HFFc6 (cell line): ENCODE measurements at places on chromosomes 3 and 15. TPM values are rescaled to one million over a fixed set of nuclear protein-coding genes. Genes with fewer than 3 reads are reported as not detected.

DNA sequence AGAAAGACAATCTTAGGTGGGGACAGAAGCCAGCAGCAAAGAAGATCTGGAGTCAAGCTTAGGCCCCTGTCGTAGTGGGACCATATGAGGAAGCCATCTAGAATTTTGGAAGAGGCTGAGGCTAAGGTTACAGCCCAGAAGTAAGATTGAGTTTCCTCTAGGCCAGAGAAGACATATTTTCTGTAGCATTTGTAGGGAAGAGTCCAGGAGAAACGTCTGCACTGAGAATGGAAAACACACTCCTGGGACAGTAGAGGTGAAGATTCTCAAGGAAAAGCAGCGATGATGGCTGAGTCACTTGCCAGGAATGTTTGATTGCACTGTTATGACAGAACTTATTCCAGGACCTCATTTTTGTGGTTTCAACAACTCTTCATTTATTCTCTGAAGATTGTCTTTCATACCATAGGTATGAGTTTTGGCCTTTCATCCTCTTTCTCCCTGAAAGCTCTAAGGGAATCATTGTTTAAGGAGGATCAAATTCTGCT, 107.2 kb downstream of the GTPBP8 start:
- peak; percentile 84 for DNase-seq
- H3K27ac ChIP-seq, result peak overlapping the region; percentile 40; the same call in 1 of the 2 replicates
- no peak overlapping the region for H3K4me3 ChIP-seq
- H3K4me1 ChIP-seq, result peaks cover 25% of the 10 kb centered on the region

DNA sequence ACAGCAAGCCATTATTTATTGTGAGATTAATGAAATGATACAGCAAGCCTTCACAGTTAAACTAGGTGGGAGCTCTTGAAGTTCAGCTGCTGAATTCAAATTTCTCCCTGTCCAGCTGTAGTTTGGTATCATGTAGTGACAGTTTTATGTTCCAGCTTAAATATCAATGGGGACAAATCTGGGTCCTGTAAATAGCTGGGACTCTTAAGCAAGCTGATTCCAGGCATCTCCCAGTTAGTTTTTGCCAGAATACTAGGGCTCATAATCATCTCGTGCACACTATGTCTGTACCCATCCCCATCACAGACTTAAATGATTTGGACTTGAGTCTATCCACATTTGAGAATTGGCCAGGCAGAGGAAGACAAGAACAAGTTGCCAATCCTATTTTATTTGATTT, 27.9 kb upstream of the NIT2 start:
- H3K27ac ChIP-seq, result peak overlapping the region; percentile 19; the same call in 1 of the 2 replicates

The LRRC31 gene
- total RNA-seq, result not detected in 3 replicates

The HHLA2 gene
- total RNA-seq, result not detected in 3 replicates

The NME9 gene
- not detected in 3 replicates for total RNA-seq
